ENCODE measurements at places on chromosomes 5 and 9.
A peak's percentile ranks its signal among the peaks of the same experiment; 100 is the strongest.

DNA sequence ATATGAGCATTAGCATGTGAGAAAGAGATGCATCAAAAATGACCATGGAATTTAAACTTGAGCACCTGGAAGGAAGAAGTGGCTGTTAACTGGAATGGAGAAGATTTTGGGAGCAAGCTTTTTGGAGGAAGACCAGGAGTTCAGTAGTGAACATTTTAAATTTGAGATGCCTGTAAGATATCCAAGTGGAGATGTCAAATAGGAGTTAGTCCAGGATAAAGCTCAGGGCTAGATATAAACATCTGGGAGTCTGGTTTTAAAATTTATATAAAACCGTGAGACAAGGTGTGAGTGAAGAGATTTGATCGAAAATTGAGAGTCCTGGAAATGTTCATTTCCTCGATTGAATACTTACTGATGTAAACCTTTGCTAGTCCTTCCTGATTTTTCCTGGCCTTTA lies 217.5 kb downstream of the ZSWIM6 start:
- no peak for DNase-seq

DNA sequence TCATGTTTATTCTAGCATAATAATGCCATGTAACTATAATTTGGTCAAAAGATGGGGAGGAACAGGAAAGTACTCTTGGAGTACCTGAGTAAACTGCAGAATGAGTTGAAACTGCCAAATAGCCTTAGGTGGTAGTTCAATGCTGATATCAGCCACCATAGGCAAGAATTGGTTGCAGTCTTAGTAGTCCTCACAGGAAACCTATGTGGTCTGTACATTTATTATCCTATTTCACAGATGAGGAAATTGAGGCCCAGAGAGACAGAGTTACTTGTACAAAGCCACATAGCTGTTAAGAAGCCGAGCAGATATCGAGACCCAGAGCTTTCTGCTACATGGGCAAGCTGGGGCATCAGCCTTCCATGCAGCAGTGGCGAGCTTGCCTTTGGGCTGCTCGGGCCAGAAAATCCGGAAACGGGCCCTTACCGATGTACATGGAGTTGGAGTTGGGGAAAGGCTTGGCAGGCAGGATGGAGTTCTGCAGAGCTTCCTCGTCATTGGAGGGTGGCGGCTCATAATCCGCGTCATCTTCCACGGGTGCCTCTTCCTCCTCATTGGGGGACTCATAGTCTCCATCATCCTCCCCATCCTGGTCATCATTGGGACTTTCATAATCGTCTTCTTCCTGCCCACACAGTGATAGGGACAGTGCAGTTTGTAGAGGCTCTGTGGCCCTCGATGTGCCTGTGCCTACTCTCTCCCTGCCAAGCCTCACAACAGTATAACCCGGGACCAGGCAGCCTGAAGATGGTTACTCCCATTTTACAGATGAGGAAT lies 27.1 kb downstream of the LCP2 start:
- DNase-seq, result no peak

- DNase-seq, result peak; percentile 71
These were observed 53.1 kb upstream of the TYRP1 start for GRCh38 chr9:12640016-12640587.

- DNase-seq, result no peak
These were observed 68.5 kb downstream of the APBA1 start for GRCh38 chr9:69603656-69604055.

DNA sequence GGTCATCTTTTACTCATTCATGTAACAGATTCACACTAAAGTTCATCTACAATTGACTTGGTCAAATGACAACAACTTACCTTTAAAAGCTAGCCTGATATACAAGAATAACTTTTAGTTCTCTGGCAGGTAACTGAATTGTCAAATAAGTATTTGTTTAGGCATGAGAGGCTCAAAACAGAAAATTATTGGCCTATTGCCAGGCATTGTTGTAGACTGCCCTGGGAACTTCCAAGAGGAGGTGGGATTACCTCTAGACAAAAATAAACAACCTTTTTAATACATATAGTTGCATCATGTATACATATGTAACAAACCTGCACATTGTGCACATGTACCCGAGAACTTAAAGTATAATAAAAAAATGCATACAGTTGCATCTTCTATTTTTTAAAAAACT lies 18.2 kb upstream of the SLCO4C1 start:
- DNase-seq, result peak; percentile 68

DNA sequence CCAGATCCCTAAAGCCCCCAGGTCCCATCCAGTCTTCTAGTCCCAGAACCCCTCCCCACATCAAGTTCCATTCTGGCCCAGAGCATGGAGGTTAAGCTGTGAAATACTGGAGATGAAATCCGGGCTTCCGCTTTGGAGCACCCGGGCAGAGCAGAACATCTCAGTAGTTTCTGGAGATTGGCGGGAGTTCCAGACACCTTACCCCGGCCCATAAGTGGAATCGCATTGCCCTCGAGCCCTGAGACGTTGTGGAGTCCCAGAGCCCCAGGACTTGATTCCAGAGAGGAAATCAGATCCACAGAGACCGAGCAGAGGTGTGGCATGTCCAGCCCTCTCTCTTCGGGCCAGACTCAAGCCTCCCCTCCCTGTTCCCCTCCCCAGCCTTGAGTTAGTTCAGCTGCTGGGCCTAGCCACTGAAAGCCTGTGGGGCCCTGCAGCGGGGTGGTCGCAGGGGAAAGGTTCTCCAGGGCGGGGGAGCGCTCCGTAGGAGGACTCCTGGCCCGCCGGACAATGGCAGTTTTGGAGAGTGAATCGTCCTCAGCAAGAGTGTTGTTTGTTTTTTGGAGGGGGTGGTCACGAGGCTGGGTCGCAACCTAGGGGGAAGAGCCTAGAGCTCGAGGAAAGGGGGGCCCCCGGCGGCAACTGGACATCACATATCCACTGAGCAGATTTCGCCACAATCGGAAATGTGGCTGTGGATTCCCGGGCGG lies 1.0 kb upstream of the PAX5 start:
- DNase-seq, result no peak

DNA sequence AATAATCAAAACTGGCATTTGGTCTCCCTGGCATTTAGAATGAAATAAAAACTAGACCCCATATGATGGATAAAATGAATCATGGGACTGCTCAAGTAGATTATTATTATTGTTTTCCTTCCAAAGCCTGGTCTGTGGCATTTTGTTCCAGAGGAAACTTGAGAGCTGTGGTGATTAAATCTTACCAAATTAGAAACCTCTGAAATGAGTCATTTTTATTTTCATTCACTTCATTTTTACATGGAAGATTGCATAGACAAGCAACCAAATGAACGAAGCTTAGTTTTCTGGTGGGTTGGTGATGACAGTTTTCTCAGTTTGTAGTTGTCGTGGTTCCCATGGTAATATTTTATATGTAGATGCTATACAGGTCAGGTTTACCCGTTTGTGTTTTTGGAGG lies 23.4 kb downstream of the PAM start:
- no peak for DNase-seq

DNA sequence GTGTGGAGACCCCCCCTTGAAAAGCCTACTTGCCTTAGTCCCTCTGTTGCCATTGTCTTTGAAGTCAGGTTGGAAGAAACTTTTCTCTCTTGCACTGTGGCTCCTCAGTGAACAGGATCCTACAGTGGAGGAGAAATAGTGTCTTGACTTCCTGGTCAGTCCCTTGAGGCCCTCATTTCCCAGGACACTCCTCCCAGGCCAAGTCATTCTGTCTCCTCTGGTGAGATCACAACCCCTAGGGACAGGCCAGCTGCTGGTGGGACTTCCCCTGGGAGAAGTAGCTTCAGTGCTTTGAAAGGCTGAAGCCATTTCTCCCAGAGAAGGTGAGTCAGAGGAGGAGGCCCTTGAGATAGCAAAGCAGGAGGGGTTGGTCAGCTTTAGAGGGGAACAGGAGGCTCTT lies 10.1 kb upstream of the GRIA1 start:
- DNase-seq, result no peak

DNA sequence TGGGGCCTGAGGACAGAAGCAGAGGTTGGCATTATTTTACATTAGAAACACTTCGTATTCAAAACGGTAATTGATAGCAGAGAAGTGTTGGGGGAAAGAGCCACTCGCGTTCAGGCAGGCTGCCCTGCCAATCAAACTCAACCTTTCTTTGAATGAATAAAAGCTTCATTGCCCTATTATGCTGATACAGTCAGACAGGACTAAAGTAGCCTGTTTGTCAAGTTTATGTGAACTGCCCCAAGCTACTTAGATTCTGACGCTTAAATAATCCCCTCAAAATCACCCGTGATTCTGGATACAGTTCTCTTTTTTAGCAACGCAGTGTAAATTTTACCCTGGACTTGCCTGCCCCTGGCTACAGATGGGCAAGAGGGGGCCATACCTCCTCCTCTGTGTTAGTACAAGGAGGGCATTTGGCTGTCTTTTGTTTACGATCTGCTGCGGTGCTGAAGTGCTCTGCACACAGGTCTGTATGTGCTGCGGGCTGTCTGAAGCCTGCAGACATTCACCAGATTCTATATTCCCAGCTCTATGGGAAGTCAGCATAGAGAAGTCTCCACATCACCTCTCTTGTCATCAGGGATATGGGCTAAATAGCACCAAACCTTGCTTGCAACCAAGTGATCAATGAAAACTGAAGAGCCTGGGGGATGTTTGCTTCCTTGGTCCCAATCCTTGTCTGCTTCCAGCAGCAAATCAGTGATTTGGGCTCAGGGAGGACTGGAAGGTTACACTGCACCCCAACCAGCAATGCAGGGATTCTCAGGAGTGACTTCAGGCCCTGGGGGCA lies 218.4 kb downstream of the EBF1 start:
- no peak for DNase-seq

GRCh38 chr5:135876146-135876545 lies 19.5 kb downstream of the IL9 start:
- no peak for DNase-seq

- DNase-seq, result no peak
These were observed 69.8 kb downstream of the ZNF474 start for GRCh38 chr5:122199146-122199545.

DNA sequence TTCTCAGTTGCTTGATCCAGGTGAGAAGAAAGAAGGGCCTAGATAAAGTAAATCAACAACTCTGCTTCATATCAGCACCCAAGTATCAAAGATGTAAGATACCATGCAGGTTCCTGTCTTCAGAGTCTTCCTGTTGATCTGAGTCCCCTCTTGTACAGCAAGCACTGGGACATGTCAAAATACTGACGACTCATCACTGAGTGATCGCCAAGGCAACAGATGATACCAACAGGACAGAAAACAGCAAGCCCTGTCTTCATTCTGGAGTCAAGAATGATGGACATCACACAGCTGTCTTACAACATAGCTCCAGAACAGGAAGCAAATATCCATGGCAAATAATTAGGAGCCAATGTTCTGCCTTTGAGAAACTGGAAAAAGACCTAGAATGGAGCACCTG lies 83.7 kb downstream of the TARS1 start:
- no peak for DNase-seq

- no peak for DNase-seq
These were observed 433 bp upstream of the PTAR1 start for GRCh38 chr9:69760278-69760610.

DNA sequence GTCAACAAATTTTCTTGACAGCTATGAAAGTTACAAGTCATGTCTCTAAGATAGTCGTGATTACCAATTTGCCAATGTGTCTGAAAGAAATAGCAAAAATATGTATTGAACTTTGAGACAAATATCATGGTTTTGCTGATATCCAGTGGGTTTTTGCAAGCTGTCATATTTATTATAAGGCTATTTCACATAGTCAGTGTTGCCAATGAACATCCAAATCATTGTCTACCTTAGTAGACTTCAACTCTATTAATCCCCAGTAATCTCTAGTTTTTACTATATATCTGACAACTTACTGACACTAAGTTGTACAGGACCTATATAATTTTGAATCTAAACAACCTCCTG lies 203.2 kb downstream of the TSSK1B start:
- DNase-seq, result no peak

- DNase-seq, result no peak
These were observed 20.9 kb downstream of the CXXC5 start for GRCh38 chr5:139668924-139669661.

DNA sequence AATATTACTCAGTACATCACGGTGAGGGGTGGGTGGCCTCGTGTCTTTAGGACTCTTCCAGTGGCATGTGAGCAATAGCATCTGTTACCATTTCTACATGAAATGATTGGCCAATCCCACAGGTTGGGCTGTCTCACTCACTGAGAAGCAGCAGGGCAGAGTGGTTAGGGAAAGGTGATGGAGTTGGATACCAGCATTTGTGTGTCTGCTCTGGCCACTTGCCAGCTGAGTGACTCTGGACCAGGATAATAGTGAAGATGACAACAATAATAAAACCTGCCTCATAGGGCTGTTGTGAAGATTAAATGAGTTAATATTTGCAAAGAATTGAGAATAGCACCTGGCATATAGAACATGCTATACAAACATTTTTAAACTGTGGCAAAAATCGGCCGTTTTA lies 42.0 kb downstream of the IQGAP2 start:
- DNase-seq, result no peak

GRCh38 chr9:76266649-76267283 lies 127.5 kb downstream of the RFK start:
- no peak for DNase-seq

GRCh38 chr9:125515983-125516940 lies 190.7 kb downstream of the MAPKAP1 start:
- DNase-seq, result no peak

DNA sequence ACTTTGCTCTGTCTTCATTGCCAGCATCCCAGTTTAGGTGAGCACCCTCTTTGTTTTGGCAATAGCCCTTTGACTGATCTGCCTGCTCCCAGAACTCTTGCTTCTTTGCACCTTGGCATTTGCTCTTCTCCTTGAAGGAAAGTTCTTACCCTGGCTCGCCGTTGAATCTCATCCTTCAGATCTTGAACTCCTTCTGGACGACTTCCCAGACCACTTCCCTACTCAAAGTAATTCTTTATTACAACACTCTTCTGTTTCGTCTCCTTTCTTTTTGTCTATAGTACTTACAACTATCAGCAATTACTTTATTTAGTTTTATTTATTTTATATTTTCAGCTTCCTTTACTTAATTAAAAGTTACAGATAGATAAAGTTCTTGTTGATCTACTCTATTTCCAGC lies 1510.1 kb downstream of the MAT2B start:
- DNase-seq, result no peak

Measured in LNCaP clone FGC (cell line).